ENCODE measurements at places on chromosomes 5 and 9.

- no peak for DNase-seq
Measured at GRCh38 chr9:13823026-13823425, 490.9 kb downstream of the NFIB start.

DNA sequence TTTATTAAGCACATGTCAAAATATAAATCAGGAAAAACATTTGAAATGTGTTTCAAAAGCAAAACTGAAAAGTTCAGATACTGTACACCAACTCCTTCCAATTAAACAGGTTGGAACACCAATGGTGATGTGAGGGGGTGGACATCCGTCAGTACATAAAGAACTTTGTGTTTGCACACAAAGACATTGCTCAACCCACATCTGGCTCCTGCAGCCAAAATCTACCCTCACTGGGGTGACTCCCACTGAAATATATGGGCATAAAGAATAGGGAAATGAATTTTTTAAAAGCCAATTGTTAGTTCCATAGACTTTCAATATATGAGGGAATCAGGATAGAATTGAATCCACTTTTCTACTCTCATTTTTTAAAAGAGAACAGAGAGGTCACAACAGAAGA, 63.9 kb downstream of the MEGF9 start:
- no peak for DNase-seq

GRCh38 chr9:99822109-99822805, 572 bp downstream of the NR4A3 start:
- DNase-seq: peak; percentile 49

DNA sequence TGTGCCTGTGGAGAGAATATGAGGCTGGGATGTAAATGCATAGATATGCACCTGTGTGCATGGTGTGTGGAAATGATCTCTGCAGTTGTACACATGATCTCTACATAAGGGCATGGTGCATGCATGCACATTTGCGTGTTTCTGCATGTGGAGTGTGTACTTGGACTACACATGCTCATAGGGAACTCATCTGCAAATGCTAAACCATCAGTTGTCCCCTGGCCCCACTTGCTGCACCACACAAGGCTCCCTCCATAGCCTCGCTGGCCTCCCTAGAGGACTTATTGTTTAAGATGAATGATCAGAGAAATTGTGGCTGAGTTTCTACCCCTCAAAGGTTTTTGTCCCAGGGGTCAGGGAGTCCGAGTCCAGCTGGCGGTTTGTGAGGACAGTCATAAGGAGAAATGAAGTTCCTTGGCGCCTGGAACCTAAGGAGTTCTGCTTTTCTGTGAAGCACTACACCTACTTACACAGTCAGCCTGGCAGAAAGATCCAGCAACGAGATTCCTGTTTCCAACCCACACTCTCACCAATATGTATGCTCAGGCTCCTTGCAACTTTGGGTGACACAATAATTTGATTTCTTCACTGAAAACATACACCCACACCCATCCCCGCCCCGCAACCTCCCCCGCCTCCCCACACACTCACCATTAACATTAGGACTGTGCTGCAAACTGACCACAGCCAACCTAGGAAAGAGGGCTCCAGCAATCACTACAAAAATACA, 79.9 kb upstream of the CPEB4 start:
- no peak for DNase-seq

DNA sequence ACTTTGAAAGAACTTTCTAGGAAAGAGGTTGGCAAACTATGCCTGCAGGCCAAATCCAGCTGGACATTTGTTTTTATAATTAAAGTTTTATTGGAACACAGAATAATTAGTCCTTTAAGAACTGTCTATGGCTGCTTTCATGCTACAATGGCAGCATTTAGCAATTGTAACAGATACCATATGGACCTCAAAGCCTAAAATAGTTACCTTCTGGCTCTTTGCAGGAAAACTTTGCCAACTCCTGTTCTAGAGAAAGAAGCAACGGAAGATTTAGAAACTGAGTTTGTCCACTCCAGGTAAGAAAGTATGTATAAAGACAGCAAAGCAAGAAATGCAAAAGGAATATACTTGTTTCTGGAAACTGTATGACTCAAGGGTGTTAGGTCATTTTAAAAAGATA, 281.7 kb upstream of the TRPM3 start:
- DNase-seq: no peak

DNA sequence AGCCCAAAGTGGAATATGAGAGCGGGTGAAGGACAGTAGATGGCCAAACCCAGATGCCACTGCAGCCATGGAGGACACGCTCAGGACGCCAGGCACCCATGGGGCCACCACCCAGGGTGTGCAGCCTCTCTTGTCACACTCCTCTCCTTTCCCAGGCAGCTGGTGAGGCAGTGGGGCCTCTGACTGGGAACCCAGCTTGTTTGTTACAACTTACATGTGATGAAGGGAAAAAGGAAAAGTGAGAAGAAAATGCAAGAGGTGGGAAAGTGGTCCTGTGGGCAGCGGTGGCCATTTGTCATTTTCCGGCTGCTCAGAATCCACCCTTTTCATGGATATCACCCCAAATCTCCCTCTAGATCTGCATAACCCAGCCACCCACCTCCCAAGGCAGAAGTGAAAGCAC, 62.7 kb upstream of the UNC5A start:
- no peak for DNase-seq

GRCh38 chr5:138975098-138975847, 100.1 kb upstream of the LRRTM2 start:
- no peak for DNase-seq

- peak; percentile 82 for DNase-seq
Measured at GRCh38 chr5:76542887-76543690, 80.1 kb downstream of the F2RL2 start.

DNA sequence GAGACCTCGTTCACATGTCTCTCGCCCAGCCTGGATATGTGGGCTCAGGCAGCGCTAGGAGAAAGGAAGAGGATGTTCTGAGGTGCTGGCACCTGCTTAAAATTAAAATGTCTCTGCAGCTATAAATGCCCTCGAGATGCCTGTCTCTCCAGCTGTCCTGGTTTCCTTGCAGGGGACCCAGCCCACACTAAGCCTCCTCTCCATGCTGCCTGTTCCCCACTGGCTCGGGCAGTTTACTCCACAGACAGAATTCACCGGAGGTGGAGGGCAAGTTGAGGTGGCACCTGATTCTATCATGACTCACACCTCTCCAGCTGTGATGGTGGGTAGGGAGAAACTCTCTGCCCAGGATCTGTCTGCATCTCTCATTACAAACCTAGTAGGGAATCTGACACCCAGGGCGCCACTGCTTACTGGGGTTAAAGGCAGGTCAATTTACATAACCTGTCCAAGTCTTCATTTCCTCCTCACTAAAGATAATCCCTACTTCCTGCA, 420.9 kb downstream of the SPOCK1 start:
- no peak for DNase-seq

DNA sequence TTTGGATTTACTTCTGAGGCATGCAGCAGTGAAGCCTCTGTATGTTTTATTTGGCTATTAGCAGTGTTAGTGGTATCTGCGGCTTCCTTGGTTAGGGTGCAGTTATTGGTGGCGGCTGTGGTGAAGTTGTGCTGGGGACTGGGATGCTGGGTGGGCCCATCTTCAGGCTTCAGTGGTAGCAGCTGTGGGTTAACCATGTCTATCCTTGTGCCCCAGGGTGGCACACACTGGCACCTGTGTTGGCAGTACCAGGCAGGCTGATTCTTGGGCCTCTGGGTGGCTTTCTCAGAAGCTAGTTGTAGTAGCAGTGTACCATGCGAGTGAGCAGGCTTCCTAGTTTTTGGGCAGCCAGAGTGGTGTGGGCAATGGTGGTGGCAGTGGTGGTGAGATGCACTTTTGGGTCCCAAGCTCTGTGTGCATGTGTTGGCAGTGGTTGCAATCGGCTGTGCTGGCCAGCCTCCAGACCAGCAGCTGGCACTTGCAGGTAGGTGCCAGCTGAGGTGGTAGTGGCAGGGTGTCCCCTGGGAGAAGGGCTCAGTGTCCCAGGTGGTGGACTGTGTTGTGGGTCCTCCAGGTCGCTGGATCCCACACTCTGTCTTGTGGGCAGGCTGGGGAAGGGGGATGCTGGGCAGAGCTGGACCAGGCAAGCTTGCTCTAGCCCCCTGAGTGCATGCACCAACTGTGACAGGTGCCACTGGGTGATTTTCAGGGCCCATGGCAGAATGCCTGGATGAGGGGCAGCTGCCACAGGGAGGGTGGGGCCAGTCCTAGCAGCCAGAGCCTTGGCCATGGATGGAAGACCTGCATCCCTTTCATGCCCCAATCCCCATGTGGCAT, 13.6 kb downstream of the AHRR start:
- DNase-seq: peak; percentile 72

DNA sequence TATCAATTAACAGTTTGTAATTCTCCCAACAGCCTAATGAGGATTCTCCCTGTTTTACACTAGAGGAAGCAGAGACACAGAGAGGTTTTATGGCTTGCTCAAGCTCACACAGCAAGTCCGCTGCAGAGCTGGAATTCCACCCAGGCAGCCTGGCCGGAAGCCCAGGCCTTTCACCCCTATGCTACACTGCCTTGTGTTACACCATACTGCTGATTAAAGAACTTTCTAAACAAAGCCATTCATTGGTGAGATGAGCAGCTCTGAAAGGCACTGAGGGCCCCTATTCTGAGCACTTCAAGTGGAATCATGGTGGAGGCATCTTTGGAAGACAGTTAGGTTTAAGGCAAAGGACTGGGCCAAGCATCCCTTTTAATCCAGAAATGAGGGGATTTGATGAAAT, 14.7 kb upstream of the LARP1 start:
- DNase-seq: no peak

DNA sequence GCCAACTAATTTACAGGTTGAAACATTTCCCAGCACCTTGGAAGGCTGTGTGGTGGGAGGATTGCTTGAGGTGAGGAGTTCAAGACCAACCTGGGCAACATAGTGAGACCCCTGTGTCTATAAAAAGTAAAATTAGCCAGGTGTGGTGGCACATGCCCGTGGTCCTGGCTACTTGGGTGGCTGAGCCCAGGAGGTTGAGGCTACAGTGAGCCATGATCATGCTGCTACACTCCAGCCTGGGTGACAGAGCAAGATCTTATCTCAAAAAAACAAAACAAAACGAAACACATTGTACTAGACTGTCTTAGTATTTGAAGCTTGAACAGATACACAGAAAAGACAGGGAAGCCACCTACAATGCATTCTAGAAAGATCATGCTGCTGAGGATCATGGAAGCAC, 2.8 kb upstream of the HSDL2 start:
- DNase-seq: peak; percentile 39

- DNase-seq: peak; percentile 69
Measured at GRCh38 chr9:117825609-117826347, 121.6 kb downstream of the TLR4 start.

GRCh38 chr9:98781588-98782383, 14.6 kb downstream of the ANKS6 start:
- no peak for DNase-seq

- no peak for DNase-seq
Measured at GRCh38 chr5:126868338-126869004, 91.5 kb downstream of the LMNB1 start.

DNA sequence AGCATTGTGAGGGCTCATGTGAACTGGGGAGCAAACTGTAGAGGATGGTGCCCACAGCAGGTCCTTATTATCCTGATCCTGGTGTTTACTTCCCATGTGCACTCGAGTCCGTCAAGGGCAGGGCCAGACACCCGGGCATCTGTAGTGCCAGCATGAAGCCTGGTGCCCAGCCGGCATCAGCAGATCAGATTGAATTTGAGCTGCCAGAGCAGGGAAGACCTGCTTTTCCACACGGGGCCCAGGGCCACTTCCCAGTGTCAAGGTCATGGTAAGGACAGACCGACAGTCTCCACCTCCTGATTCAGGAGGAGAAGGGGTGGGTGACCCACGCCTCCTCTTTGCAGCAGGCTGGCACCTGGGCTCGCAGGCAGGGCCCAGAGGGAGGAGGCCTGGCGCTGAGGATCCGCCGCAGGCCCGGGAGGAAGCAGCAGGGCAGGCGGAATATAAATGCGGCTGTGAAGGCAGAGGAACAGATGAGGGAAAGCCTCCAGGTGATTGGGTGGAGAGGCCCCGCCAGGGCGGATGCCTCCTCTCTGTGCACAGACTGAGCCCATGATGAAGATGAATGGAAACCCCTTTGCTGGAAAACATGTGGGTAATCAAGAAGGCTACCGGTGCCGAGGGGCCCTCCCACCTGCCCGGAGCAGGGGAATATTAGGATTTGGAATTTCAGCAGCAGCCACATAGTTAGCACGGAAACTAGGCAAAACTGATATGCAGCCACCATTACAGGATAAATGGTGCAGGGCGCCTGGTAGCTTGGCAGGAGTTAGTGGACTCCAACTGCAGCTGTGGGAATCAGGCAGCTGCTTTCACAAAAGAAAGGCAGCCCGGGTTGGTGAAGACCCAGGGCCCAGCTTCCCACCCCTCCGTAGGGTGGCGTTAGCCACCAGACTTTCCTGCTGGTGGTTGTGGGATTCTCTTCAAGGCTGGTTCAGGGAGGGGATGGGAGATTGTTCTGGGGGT, 114.9 kb downstream of the GAPVD1 start:
- DNase-seq: no peak

- DNase-seq: no peak
Measured at GRCh38 chr9:92644278-92644677, 25.7 kb downstream of the IPPK start.

GRCh38 chr5:57298985-57299491, 125.2 kb downstream of the GPBP1 start:
- DNase-seq: peak; percentile 79

DNA sequence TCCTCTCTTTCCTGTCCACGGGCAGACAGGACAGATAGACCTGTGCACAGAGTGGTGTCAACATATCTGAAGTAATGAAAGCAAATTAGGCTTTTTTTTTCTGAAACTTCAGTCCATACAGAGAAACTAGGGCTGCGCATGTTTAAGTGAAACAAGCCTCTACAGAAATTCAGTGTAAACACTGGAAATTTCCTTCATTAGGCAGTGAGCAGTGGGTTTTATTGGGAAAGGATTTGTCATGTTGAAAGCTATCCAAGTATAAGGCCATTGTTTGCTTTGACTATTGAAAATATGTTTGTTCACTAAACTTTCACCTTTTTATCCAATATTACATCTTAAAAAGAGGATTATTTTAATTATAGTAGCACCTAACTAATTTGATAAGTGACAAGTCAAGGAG, 161.2 kb downstream of the AOPEP start:
- no peak for DNase-seq

GRCh38 chr9:126893079-126893478, 21.5 kb upstream of the RALGPS1 start:
- no peak for DNase-seq

- DNase-seq: no peak
Measured at GRCh38 chr5:74161170-74161569, 479.4 kb downstream of the ENC1 start.

- no peak for DNase-seq
Measured at GRCh38 chr9:121279776-121280388, 11.9 kb downstream of the GSN start.

- DNase-seq: no peak
Measured at GRCh38 chr5:78925129-78925876, 59.8 kb downstream of the ARSB start.

DNA sequence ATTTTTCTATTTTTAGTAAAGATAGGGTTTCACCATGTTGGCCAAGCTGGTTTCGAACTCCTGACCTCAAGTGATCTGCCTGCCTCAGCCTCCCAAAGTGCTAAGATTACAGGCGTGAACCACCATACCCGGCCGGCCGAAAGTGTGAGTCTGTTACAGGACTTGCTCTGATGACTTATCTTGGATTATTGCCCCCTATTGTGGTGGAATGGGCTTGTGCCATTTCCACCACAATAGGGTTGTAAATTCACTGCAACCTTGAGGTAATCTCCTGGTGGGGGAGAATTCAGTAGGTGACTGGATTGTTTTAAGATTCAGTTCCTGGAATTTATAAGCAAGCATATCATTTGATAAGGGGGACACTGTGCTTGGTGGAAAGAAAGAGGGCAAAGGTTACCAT, 15.0 kb upstream of the HMGCR start:
- no peak for DNase-seq

- DNase-seq: no peak
Measured at GRCh38 chr5:18686253-18686652, 1052.0 kb downstream of the TAF11L14 start.

GRCh38 chr9:2729003-2729402, 11.7 kb downstream of the KCNV2 start:
- DNase-seq: no peak
